Stomach (tissue), 19 donors: ENCODE measurements at places on chromosomes 16 and 17. TPM values are rescaled to one million over a fixed set of nuclear protein-coding genes. Genes with fewer than 3 reads are reported as not detected.

ZBTB4 gene
- 15.8 TPM for total RNA-seq

ATP2A3 gene
- 78.8 TPM for total RNA-seq

OR1D5 gene
- total RNA-seq = not detected

ATP1B2 gene
- total RNA-seq = not detected

TBC1D3G gene
- total RNA-seq = not detected

ZMYND15 gene
- not detected for total RNA-seq

COL1A1 gene
- 219 TPM for total RNA-seq

GPRC5B gene
- total RNA-seq = 6.1 TPM

ANKS4B gene
- not detected for total RNA-seq

SPATA22 gene
- total RNA-seq = not detected

MT1A gene
- total RNA-seq = not detected

HS3ST4 gene
- 1.7 TPM for total RNA-seq

- DNase-seq = peak; percentile 86
Measured at GRCh38 chr16:1812732-1813163, 13.9 kb downstream of the HAGH start.

GRCh38 chr17:36980280-36980761, 31.6 kb downstream of the AATF start:
- peak; percentile 9 for DNase-seq

- DNase-seq = no peak
Measured at GRCh38 chr17:31908386-31908785, 6.9 kb upstream of the UTP6 start.

- DNase-seq = no peak
Measured at GRCh38 chr17:49691086-49691676, 13.3 kb upstream of the SPOP start.

DNA sequence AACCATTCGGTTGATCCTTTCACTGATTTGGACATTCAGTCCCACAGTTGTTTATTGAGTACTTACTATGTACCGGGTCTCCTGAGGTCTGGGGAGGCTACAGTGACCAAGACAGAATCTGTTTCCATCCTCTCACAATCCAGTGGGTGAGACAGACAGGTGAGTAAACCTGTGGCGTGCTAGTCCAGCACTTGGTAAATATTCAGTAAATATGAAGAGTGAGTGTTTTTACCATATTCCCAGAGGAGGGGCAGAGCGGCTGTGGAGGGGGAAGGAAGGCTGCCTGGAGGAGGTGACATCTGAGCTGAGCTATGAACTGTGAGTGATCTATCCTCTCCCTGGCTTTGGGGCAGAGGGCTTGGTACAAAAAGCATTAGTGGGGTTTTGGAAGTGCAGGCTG, 31.4 kb downstream of the CCR7 start:
- no peak for DNase-seq

GRCh38 chr16:13606804-13607203, 313.1 kb upstream of the ERCC4 start:
- no peak for DNase-seq

GRCh38 chr17:53844491-53845107, 21.9 kb downstream of the KIF2B start:
- no peak for DNase-seq

GRCh38 chr16:25855063-25855462, 163.3 kb downstream of the HS3ST4 start:
- no peak for DNase-seq

DNA sequence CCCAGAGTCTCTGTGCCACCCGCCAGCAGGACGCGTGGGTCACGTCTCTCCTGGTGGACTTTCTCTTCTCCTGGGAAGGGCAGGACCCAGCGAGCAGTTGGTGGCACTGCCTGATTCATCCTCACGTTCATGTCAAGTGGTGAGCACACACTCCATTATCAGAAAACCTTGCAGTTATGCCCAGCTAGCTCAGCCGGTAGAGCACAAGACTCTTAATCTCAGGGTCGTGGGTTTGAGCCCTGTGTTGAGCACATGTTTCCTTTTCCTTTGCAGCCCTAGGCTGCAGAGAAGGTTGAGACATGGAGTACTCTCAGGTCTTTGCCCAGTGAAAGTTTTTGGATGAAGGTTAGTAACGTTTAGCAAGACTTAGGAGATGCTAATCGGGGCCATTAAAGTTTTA, 8.0 kb downstream of the OR1F1 start:
- no peak for DNase-seq

GRCh38 chr16:56626685-56627084, 1.1 kb downstream of the MT1E start:
- DNase-seq = no peak

DNA sequence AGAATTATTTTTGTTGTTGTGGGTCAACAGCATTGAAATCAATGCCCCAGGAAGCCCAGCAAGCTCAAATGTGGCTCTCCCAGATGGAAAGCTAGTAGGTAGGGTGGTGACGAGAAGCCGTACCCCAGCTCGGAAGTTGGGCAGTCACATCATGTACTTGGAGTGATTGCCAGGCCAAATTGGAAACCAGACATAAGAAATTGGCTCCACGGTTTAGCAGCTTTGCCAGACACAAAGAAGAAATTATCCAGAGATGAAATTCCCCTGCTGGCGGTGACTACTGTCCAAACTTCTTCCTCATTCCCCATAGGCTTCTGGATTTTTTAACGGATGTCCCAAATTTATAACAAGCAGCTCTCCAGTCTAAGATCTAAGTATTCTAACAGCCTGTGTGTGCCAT, 95.9 kb downstream of the OR1D5 start:
- no peak for DNase-seq
